ENCODE measurements at places on chromosomes 5 and 9.

GRCh38 chr5:53037141-53037859 lies 48.1 kb downstream of the ITGA2 start:
- DNase-seq: peak; percentile 72

GRCh38 chr5:123433596-123433995 lies 10.4 kb upstream of the CEP120 start:
- DNase-seq: no peak

DNA sequence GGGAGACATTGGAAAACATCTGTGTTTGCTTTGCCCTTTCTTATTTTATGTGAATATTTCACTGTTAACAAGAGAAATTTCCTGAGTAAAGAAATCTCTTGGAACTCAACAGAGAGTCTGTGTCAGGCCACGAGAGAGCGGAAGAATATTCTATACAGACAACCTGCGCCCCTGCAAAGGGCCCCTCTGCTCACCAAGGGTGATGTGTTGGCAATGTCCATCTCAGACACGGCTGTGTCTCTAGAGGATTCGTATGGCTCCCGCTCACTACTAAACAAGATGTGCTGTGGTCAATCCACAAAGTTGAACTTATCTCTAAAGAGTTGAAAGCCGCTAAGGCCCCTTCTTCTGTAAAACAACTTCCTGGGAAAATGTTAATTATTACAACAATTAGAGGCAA lies 241.0 kb upstream of the IRX1 start:
- DNase-seq: no peak

DNA sequence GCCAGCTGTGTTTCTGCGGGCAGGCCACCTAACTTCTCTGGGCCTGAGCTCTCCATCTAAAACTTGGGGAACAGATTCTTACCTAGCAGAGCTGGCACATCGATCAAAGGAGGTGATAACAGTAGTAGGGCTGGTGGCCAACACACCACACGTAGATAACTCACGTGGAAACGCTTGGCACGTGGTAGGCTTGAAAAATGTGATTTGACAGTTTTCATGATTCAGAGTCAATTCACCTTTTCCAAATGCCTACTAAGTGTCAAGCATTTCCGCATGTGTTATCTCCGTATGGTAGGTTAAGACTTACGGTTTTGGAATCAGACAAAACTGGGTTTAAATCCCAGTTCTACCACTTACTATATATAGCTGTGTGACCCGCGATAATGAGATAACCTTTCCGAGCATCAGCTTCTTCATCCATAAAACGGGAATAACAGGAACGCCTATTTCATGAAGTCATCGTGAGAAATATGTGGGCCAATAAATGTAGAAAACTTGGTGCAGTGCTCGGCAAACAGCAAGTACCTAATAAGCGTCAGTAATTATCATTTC lies 25.5 kb downstream of the NDUFA8 start:
- peak; percentile 19 for DNase-seq

- peak; percentile 57 for DNase-seq
Observed at GRCh38 chr9:70389621-70390266, 24.7 kb downstream of the KLF9 start.

GRCh38 chr9:69760278-69760610 lies 433 bp upstream of the PTAR1 start:
- no peak for DNase-seq

DNA sequence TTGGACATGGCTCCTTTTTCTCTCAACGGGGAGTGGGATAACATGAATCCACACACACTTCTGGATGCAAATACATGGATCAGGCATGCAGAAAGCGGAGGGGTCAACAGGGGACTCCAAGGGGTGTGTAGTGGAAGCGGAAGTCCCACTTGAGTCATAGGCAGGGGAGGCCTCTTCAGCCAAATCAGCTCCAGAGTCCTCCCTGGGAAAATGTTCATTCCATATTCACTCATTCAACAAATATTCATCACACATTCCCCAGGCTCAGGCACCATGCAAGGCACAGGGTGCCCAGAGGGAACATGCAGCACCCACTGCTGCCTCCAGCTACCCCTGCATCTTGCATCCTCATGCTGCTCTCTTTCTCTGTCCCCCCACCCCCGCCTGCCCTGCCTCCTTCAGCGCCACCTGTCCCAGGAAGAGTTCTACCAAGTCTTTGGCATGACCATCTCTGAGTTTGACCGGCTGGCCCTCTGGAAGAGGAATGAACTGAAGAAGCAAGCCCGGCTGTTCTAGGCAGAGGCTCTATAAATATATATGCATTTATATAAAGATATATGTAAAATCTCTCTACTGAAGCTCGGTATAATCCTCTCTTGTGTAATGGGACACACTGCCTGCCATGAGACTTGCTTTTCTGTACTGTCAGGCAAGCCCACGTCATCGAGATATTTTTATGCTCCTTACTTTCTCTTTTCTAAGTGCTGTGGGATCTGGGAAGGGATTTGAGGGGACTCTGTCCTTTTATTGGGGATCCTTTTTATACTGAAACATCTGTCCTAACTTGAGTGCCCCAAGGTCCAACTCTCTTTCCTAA lies 13.6 kb upstream of the AFAP1L1 start:
- peak; percentile 95 for DNase-seq

DNA sequence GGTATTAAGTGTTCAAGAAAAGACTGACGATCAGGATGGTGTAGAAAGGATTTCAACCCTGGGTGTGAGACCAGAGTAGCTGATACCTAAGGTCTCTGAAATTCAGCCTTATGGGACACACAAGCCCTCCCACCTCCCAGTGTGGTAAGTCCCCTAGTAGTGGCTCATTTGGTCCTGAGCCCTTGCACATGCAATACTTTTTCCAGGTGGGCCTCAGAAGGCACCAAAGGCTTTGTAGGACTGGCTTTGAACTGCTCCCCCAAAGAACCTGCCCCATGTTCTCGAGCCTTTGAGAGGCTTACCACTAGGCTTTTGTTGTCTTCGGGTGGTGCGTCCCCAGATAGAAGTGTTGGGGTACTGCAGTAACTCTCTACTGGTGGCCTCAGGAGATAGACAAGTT lies 803 bp downstream of the GARIN3 start:
- no peak for DNase-seq

DNA sequence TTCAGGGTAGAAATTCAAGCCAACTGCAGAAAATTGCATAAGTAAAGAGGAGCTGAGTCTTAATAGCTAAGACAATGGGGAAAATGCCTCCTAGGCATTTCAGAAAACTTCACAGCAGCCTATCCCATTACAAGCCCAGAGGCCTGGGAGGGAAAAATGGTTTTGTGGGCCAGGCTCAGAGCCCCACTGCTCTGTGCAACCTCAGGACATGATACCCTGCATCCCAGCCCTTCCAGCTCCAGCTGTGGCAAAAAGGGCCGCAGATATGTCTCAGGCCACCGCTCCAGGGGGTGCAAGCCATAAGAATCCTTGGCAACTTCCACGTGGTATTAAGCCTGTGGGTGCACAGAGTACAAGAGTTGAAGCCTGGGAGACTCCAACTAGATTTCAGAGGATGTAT lies 387.0 kb downstream of the ARRDC3 start:
- no peak for DNase-seq

- no peak for DNase-seq
Observed at GRCh38 chr5:108297042-108297601, 84.8 kb downstream of the FBXL17 start.

All from EH (cell line).